ENCODE measurements at places on chromosomes 4 and X.
A peak's percentile ranks its signal among the peaks of the same experiment; 100 is the strongest.

DNA sequence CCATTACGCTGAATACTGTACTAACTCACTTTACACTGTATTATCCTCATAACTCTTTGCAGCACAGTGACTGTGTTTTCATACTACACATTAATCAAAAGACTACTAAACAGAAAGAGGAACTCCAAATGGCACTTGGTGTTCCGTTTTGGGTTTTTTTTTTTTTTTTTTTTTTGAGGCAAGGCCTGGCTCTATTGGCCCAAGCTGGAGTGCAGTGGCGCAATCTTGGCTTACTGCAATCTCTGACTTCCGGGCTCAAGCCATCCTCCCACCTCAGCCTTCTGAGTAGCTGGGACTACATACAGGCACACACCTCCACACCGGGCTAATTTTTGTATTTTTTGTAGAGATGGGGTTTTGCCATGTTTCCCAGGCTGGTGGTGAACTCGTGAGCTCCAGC lies 10.7 kb downstream of the KLHL8 start:
- DNase-seq, result no peak

GRCh38 chrX:19748896-19749680 lies 138.3 kb downstream of the SH3KBP1 start:
- no peak for DNase-seq

DNA sequence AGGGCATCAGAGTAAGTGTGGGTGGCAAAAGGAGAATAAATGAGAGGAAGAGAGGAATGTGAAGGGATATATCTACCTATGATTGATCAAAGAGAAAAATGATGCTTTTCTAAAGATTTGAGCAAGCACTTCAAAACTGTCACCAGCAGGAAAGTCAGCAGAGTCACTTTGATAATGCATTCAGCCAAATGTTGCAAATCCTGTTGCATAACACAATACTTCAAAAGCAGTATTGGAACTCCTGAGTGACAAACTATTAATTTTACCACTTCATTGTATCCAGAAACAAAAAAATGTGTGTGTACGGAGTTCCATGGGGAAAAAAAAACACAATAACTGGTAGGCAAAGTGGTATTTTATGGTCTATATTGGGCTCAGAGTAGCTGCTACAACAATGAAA lies 160.3 kb downstream of the EMCN start:
- no peak for DNase-seq

- DNase-seq, result peak; percentile 53
These were observed 726.6 kb downstream of the TRAM1L1 start for GRCh38 chr4:116358633-116359222.

DNA sequence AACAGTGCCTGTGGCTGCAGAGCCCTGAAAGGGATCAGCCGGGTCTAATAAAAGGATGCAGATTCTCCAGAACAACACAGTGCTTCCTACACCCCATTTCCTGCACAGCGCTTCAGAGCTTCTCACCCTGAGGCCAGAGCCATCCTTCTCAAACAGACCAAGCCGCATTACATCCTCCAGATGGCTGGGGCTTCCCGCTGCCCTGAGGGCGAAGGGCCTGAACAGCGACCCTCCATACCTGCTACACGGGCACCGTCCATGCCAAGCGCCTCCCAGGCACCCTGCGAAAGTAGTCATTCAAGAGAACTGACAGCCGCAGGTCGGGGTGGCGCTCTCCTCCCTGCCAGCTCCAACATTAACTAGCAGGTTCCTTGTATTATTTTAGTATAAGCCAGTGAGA lies 36.5 kb downstream of the ACOX3 start:
- DNase-seq, result no peak

GRCh38 chrX:139828033-139828432 lies 104.8 kb downstream of the ATP11C start:
- no peak for DNase-seq

GRCh38 chr4:54187148-54187547 lies 41.9 kb upstream of the PDGFRA start:
- DNase-seq, result peak; percentile 48

- no peak for DNase-seq
These were observed 23.0 kb downstream of the GALNT7 start for GRCh38 chr4:173191623-173192041.

DNA sequence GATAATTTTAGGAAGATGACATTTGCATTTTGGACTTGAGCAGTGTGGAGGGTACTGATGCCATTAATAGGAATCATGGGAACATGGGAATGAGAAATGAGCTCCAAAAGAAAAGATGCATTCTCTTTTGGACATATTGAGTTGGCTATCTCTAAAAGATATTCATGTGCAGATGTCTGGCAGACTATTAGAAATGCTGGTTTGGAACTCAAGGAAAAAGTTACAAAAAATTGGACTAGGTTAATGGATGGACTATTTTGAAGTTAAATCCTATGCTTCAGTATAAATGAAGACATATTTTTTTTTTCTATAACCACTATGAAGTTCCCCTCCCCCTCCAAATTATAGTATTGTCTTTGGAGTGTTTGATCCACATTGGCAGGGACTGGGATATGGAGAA lies 3.6 kb upstream of the LIMCH1 start:
- no peak for DNase-seq

- no peak for DNase-seq
These were observed 483.7 kb downstream of the FSTL5 start for GRCh38 chr4:161680146-161680545.

DNA sequence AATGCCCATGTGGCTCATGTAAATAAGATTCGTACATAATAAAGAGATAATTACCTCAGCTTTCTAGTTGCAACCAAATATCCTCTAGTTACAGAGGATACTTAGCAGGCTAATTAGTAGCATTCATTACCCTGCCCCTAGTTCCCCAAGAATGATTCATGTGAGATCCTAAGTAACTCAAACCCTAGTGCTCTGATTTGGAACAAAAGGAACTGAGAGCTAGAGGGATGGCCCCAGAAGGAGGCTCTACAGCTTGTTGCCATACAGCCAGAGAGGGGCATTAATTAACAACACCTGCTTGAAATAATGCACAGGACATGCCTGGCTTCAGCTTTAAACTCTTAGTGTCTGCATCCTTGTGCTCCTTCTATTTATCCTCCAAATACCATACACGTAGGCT lies 32.6 kb upstream of the CBR4 start:
- no peak for DNase-seq

DNA sequence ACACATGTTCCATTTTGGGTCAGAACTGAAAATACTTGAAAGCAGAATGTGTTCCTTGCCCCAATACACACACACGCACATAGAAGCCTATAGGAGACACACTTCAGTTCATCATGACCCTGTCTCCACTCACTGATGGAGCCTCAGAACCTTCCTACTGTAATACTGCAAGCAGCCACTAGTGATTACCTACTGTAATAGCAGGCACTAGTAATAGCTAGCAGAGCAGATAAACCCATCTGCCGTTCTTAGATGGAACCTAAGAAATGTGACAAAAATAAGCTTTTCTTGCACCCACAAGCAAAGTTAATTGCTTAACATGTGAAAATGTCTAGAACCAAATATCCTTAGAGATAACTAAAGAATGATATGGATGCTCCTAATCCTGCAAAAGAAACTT lies 13.6 kb downstream of the AMTN start:
- no peak for DNase-seq

DNA sequence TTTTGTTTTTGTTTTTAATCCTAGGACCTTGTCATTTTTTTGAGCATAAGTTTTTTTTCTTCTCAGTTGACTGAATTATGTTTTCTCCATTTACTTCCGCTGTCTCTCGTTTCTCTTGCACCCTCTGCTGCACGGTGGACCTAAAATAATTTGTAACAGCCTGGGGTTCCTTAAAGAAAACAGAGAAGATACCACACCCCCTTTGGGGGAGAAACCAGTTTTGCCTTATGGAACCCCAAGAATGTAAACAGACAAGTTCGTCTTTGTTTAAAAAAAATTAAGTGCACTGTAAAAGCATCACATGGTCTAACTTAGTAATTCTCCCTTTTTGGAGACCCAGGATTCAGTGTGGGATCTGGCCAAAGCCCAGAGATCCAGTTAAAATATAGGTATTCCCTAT lies 32.8 kb upstream of the MAGEA4 start:
- no peak for DNase-seq

GRCh38 chr4:10029403-10029802 lies 8.1 kb upstream of the SLC2A9 start:
- no peak for DNase-seq

- DNase-seq, result no peak
These were observed 2.3 kb downstream of the HCFC1 start for GRCh38 chrX:153969125-153969903.

GRCh38 chrX:74420196-74421035 lies 877 bp upstream of the SLC16A2 start:
- DNase-seq, result no peak

DNA sequence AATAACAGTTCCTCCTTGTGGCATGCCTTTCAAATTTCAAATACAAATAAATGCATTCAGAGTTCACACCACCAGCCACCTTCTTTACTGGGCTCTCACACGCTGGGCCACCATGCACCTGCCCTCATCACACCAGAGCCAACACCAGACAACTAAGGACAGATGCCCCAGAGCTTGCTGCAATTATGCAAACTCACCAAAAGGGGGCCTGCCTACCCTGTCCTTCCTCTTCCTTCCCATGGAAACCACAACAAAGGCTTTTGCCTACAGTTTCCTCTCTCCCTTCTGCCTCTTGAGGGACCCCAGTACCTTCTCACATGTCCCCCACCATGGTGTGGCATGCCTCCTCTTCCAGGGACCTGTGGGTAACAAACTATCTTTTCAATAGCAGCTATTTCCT lies 1333.9 kb upstream of the TENM3 start:
- DNase-seq, result no peak

DNA sequence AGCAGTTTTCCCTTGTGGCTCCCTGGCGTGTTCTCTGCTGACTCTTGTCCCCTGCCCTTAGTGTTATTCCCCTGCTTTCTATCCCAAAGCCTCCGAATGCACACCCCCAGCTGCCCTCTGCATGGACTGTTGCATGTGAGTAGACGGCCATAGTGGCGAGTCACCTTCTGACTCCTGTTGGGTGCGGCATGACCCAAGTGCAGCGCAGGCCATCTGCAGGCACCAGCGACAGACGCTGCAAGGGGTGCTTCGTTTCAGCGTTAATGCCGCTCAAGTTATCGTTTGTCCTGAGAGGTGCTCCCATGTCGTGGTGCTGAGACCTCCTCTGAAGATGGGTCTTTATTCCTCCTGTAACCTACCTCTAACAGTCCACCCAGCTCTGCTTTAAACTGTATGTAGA lies 57.7 kb downstream of the NOP14 start:
- no peak for DNase-seq

- DNase-seq, result no peak
These were observed 105.4 kb downstream of the TMEM144 start for GRCh38 chr4:158315706-158316105.

- DNase-seq, result peak; percentile 65
These were observed 5.3 kb upstream of the OTC start for GRCh38 chrX:38347136-38347535.

- no peak for DNase-seq
These were observed 39.8 kb upstream of the MID1 start for GRCh38 chrX:10660171-10660570.

DNA sequence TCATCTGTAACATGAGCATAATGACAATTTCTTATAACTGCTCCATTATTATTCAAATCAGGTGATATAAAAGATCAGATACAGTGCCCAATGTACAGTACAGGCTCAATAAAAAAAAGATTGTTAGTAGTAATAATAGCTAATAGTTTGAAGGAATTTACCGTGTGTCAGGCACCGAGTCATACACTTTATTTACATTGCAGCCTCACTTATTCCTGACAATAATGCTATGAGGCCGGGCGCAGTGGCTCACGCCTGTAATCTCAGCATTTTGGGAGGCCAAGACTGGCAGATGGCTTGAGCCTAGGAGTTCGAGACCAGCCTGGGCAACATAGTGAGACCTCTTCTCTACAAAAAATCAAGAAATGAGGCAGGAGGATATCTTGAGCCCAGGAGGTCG lies 10.1 kb upstream of the MAP7D3 start:
- no peak for DNase-seq

DNA sequence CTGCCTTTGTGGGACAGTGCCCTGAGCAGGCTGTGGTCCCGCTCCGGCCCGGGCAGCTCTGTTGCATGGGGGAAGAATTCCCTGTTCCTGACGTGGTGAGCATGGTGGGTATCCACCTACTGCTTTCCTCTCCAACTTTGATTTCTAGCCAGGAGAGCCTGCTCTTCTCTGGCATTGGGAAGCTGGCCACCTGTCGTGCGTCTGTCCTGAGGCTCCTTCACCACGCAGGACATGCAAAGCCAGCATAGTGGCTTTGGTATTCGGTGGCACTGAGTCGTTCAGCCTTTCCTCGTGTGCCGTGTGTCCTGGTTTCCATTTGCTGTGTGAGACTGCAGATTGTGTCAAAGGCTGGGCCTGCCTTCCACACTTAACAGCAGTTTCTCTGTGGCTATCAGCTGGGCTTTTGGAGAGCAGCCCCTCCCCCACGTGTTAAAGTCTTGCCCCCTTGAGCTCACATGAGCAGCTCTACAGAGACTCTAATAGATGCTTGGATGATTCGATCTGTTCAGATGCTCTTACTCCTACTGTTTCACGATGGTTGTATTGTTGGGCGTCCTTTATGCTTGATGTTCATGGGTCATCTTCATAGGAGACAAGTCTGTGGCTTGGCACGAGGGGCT lies 46.3 kb upstream of the CLCN4 start:
- no peak for DNase-seq
